Stimulated activated CD8-positive, alpha-beta memory T cell treated with anti-CD3 and anti-CD28 coated beads, Interleukin-4, amount 100 ng/mL, for 1 hour (primary cell): ENCODE measurements at places on chromosomes 13 and 19.

GRCh38 chr13:67216864-67217263, 13.3 kb downstream of the PCDH9 start:
- DNase-seq = no peak

DNA sequence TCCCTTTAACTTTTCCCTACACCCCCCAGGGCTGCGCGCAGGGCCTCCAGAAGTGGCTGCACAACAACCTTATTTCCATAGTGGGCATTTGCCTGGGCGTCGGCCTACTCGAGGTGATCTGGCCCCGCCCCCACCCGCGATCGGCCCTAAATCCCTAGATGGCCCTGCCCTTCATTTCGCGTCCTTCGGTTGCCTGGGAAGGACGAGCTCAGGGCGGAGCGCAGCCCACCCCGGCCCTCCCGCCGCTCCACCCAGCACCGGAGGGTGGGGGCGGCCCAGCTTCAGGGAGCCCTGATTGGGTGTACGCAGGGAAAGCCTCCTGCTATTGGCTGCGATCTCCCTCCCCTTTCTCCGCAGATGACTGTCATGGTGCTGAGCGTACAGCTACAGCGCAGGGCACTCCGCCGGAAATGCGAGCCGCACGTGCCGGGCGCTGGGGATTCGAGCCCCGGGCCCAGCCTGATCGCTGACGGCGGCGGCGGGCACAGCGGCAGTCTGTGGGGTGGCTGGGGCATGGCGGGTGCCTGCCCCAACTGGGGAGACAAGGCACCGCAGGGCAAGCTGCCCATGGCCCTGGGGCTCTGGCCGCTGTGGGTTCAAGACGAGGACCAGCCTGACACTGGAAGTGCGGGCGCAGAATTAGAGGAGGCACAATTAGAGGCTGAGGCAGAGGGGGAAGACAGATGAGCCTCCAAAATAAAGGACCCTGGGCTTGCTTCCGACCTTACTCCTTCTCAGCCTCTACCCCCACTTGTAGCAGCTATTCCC, 4.3 kb downstream of the CD37 start:
- DNase-seq = no peak

GRCh38 chr13:112741835-112742570, 52.2 kb downstream of the ATP11A start:
- DNase-seq = no peak

DNA sequence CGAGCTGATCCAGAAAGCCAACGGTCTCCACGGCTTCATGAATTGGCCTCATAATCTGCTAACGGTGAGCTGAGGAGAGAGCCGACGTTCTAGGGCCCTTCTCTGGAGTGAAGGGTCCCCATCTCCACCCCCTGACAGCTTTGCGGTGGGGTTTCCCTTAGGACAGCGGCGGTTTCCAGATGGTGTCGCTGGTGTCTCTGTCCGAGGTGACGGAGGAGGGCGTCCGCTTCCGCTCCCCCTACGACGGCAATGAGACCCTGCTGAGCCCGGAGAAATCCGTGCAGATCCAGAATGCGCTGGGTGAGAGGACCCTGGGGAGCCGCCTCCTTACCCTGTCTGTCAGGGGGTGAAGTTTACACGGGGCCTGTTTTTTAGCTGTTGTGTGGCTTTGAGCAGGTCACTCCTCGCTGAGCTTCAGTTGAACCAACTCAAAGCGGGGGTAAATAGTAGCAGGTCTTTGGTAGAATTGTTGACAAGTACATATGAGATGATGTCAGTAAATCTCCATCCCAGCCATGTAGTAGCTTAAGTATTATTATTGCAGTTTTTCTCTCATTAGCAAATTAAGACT, 801 bp downstream of the QTRT1 start:
- no peak for DNase-seq

- DNase-seq = no peak
Observed at GRCh38 chr13:94345374-94346195, 133.9 kb downstream of the DCT start.
